Thyroid gland (tissue), 4 donors: ENCODE measurements at places on chromosomes 6 and 20. TPM values are rescaled to one million over a fixed set of nuclear protein-coding genes. Genes with fewer than 3 reads are reported as not detected.

Gene CRISP2
- 2.7 TPM for total RNA-seq

Gene MYH7B
- 1.9 TPM for total RNA-seq

Gene LAMA2
- 41.4 TPM for total RNA-seq

Gene IL17F
- total RNA-seq: not detected

Gene ESF1
- total RNA-seq: 10.5 TPM

Gene RNF146
- total RNA-seq: 74.8 TPM

DNA sequence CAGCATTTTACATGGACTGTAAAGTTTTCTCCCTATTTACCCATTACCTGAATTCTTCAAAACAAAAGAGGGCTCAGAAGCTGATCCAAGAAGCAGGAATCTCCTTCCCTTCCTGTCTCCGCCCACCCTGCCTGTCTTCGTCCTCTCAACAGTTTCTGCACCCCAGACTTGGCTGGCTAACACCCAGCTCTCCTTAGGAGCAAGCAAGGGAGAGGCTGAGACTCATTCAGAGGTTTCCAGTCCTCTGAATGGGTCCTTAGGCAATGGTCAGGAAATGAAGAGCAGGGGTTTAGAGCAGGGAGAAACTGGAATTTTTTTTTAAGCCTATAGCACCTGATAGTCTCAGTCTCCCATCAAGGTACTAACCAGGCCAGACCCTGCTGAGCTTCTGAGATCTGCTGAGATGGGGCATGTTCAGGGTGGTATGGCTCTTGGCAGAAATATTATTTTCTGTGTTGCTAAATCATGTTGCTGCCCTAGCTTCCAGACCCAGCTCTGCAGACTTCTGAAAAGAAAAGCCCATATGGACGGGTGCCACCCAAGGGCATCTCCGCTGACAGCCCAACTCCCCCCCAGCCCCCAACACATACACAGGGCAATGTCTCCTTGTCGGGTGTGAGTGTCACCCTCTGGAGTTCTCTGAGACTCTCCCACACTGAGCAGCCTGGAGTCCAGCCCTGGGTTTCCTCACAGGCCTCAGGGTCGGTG, 74.6 kb upstream of the CD93 start:
- no peaks in the 10 kb centered on the region for H3K27me3 ChIP-seq
- H3K4me1 ChIP-seq: peaks cover 11% of the 10 kb centered on the region
- no peak for DNase-seq
- no peak overlapping the region for H3K4me3 ChIP-seq
- H3K27ac ChIP-seq: no peak overlapping the region
- H3K36me3 ChIP-seq: no peaks in the 10 kb centered on the region

DNA sequence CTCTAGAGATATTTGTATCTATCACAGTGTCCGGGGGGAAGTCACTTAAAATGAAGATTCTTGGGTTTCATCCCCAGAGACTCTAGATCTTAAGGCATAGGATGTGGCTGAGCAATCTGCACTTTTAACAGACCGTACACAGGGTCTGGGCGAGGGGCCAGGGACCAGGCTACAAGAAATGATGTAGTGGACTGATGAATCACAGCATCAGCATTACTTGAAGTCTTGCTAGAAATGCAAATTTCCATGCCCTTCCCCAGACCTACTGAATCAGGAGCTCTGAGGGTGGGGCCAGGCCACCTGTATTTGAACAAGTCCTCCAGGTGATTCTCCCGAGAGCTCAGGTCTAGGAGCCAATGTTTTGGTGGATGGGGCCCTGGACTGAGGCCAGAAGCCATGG, 168.4 kb downstream of the DOK5 start:
- H3K4me1 ChIP-seq: no peaks in the 10 kb centered on the region
- no peak overlapping the region for H3K4me3 ChIP-seq
- H3K36me3 ChIP-seq: no peaks in the 10 kb centered on the region
- no peak for DNase-seq
- no peak overlapping the region for H3K27ac ChIP-seq
- no peaks in the 10 kb centered on the region for H3K27me3 ChIP-seq

DNA sequence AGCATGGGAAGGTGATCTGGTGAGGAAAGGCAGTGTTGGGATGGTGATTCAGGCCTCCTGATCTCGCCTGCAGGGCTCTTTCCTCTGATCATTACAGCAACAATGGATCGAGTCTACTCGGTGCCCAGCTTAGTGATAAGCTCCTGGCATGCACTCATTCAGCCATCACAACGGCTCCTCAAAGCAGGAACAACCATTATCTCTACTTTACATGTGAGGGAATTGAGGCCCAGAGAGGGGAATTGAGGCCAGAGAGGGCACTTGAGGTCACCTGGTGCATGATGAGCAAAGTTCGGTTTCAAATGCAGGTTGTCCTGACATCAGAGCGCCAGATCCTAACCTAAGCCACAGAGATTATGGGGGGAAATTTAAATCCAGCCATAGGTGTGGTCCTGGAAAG, 42.0 kb upstream of the BPIFA2 start:
- no peaks in the 10 kb centered on the region for H3K36me3 ChIP-seq
- no peak for DNase-seq
- H3K4me1 ChIP-seq: no peaks in the 10 kb centered on the region
- no peaks in the 10 kb centered on the region for H3K27me3 ChIP-seq

GRCh38 chr6:52104979-52105378, 17.6 kb upstream of the PKHD1 start:
- H3K36me3 ChIP-seq: no peaks in the 10 kb centered on the region
- DNase-seq: no peak
- no peak overlapping the region for H3K27ac ChIP-seq

GRCh38 chr6:37928217-37928616, 108.7 kb downstream of the ZFAND3 start:
- H3K27me3 ChIP-seq: no peaks in the 10 kb centered on the region
- H3K27ac ChIP-seq: no peak overlapping the region
- DNase-seq: no peak
- H3K36me3 ChIP-seq: no peaks in the 10 kb centered on the region
- no peak overlapping the region for H3K4me3 ChIP-seq

GRCh38 chr6:45822873-45823272, 192.8 kb downstream of the CLIC5 start:
- no peak overlapping the region for H3K4me3 ChIP-seq
- H3K4me1 ChIP-seq: no peaks in the 10 kb centered on the region
- H3K27me3 ChIP-seq: no peaks in the 10 kb centered on the region
- no peaks in the 10 kb centered on the region for H3K36me3 ChIP-seq

- no peak for DNase-seq
- no peaks in the 10 kb centered on the region for H3K27me3 ChIP-seq
- no peak overlapping the region for H3K27ac ChIP-seq
- no peaks in the 10 kb centered on the region for H3K36me3 ChIP-seq
- H3K4me3 ChIP-seq: no peak overlapping the region
These were observed 43.9 kb downstream of the ATXN1 start for GRCh38 chr6:16717275-16717942.
